ENCODE measurements at places on chromosomes 5 and 9.

- DNase-seq: no peak
Observed at GRCh38 chr5:53820119-53820801, 259.8 kb downstream of the NDUFS4 start.

DNA sequence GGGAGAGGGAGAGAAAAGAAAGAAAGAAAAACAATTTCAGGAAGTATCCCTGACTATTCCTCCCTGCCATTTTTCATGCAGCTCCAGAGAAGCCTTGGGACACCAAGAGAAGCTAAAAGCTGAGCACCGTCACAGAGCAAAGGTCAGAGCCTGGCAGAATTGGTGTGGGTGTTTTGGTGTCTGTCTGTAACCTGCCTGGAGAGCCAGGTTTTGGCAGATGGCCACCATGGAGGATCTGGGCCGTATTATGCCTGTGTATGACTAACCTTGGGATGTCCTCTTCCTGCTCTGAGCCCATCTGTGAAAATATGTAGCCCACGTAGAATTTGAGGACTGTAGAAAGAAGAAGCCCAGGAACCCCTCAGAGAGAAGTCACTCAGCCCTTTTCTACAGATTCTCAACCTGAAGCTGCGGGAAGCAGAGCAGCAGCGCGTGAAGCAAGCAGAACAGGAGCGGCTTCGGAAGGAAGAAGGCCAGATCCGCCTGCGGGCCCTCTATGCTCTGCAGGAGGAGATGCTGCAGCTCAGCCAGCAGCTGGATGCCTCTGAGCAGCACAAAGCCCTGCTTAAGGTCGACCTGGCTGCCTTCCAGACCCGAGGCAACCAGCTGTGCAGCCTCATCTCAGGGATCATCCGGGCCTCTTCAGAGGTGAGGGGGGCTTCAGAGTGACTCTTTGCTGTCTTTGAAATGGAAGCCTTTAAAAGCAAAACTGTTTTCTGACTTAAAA lies 18.8 kb downstream of the GLE1 start:
- DNase-seq: no peak

DNA sequence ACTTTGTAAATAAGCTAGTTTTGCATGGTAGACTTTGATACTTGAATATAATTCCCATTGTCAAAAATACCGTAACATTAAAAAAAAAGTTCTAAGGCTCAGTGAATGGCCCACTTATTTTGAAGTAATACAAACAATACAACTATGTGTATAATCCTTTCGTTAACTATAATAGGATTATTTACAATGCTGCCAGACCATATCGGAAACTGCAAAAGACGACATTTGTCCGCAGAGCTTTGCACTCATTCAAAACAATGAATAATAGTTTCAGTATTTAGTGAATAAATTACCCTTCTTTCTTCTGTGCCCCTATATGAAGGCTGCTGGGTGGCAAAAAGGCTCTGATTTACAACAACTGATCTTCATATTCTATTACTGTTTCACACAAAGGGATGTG lies 121.8 kb downstream of the DROSHA start:
- DNase-seq: no peak

GRCh38 chr5:174644923-174645322 lies 79.5 kb upstream of the MSX2 start:
- no peak for DNase-seq

DNA sequence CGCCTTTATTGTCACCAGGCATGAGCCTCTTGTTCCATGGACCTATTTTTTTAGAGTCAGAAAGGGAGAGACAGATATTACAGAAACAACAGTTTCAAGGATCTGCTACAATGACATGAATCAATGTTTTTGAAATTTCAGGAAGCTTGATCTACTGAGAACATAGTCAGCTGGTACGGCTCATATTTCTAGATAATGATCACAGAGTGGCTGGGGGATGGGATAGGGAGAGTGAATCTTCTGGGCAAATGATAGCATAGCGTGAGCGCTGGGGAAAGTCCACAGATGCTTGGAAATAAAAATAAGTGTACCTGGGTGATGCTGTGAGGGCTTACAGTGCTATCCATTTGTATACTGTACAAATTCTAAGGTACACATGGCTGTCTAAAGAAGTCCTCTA lies 340.4 kb downstream of the EBF1 start:
- no peak for DNase-seq

DNA sequence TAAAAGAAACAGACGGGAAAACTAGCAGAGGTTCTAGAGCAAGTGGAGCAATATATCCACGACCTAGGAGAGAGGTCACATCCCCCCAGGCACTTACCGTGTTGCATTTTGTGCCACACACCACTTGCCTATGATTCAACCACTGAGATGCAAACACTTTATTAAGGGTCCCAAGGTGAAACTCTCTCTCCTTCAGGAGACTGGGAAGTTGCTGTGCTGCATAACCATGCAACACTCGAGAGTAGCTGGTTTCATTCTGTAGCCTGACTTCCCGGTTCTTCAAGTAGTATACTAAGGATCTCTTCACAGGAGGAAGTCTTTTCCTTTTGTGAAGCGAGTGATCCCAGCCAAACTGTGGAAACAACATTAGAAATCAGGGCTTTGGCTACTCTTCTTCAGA lies 1.6 kb downstream of the DCAF12 start:
- no peak for DNase-seq

- no peak for DNase-seq
Observed at GRCh38 chr5:154519359-154519758, 41.3 kb upstream of the HAND1 start.

- DNase-seq: no peak
Observed at GRCh38 chr5:108386345-108387061, 4.6 kb upstream of the FBXL17 start.

GRCh38 chr5:35371951-35372426 lies 141.7 kb upstream of the PRLR start:
- DNase-seq: no peak

- no peak for DNase-seq
Observed at GRCh38 chr5:147968855-147969254, 62.5 kb upstream of the C5orf46 start.

DNA sequence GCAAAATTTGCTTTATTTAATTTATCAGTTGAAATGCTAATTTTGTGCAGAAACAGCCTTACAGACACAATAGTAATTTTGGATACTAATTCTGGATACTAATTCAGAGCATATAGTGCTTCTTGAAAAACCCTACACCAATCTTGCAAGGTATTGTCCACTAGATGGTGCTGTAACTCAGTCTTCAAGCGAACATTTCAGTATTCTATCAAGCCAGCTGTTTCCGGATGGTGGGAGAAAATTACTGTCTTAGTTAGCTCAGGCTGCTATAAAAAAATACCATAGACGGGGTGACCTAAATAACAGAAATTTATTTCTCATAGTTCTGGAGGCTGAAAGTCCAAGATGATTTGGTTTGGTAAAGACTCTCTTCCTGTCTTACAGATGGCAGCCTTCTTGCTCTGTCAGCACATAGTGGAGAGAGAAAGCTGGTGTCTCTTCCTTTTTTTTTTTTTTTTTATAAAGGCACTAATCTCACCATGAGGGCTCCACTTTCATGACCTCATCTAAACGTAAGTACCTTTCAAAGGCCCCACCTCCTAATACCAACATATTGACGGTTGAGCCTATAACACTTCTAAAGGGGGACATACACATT lies 1306.5 kb upstream of the CDH9 start:
- DNase-seq: no peak

DNA sequence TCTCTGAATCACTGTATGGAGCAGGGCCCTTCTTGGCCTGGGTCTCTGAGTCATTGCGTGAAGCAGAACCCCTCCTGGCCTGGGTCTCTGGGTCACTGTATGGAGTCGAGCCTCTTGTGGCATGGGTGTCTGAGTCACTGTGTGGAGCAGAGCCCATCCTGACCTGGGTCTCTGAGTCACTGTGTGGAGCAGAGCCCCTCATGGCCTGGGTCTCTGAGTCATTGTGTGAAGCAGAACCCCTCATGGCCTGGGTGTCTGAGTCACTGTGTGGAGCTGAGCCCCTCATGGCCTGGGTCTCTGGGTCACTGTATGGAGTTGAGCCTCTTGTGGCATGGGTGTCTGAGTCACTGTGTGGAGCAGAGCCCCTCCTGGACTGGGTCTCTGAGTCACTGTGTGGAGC lies 94.0 kb upstream of the RAPGEF1 start:
- no peak for DNase-seq

GRCh38 chr9:137111788-137112563 lies 2.6 kb downstream of the DPP7 start:
- no peak for DNase-seq

- no peak for DNase-seq
Observed at GRCh38 chr5:137040024-137040423, 459.1 kb downstream of the SPOCK1 start.

DNA sequence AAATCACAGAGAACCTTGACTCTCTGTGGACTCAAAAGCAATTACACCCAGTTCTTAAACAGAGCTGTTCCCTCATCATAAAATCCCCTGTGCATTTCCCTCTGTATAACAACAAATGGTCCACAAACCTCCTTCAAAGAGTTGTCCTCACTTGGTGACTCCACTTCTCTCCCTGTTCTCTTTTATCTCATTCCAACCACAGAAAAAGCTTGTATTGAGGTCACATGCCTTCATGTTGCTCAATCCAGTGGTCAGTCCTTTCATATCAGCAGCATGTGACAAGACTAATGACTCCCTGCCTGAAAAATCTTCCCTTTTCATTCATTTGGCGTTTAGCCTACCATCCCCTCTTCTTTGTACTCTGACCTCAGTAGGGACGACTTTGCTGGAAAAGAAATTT lies 158.0 kb downstream of the DEPDC1B start:
- no peak for DNase-seq

DNA sequence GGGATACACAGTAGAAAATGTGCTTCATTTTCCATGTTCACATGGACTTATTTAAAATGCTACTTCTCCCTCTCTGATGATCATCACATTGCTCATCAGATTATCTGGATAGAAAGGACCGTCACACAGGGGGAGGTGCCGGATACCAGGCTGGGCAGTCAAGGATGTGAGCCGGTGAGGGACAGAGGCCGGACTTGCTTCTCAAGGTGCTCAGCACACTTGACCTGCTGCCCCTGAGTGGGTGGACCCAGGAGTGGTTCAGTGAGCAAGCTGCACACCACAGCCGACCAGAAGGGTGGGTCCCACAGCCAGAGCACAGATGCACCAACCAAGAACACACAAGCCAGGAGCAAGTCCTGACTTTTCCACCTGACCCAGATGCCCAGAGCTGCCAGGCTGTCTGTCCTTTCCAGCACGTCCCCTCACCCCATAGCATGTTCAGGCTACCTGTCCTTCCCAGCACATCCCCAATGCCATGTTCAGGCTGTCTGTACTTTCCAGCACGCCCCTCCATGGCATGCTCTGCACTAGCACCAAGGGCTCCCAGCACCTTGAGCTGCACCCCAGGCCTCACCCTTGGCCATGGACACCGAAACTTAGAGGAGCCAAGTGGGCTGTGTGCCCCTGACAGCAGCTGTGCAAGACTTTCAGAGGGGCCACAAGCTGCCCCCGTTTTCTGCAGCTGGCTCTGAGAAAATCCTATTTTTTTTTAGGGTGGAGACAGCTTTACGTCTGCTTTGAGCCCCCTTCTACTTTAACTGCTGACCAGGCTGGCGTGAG lies 77.8 kb downstream of the SECISBP2 start:
- no peak for DNase-seq

- DNase-seq: no peak
Observed at GRCh38 chr5:149237662-149238061, 34.0 kb upstream of the AFAP1L1 start.

DNA sequence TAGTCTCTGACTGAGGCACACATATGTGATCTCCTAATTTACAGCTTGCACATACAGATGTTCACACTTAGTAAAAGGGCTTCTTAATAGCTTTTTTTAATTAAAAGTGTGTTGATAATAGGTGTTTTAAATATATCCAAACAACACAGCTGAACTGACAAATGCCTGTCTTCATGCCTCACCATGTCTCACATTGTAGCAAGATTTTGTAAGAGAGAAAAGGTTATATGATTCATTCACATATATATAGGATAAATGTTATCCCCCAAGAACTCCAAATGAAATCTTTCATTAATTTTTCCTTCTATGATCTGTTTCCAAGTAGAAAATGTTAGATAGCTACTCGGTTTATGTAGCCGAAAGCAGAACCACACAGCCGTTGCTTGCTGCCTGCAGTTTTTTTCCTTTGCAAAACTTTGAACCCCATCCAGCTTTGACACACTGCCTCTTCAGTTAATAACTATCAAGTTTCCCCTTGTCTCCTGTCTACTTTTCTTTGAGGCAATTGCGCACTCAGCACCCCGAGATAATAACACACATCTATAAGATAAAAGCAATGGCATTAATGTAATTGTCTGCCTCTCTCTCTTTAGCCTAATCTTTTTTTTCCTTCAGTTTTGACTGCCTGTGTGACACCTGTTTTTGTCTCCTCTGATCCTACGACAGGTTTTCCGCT lies 299.2 kb downstream of the BNC2 start:
- no peak for DNase-seq

- no peak for DNase-seq
Observed at GRCh38 chr9:35481347-35481975, 8.4 kb upstream of the RUSC2 start.

GRCh38 chr5:95283022-95283615 lies 1.8 kb downstream of the MCTP1 start:
- no peak for DNase-seq

DNA sequence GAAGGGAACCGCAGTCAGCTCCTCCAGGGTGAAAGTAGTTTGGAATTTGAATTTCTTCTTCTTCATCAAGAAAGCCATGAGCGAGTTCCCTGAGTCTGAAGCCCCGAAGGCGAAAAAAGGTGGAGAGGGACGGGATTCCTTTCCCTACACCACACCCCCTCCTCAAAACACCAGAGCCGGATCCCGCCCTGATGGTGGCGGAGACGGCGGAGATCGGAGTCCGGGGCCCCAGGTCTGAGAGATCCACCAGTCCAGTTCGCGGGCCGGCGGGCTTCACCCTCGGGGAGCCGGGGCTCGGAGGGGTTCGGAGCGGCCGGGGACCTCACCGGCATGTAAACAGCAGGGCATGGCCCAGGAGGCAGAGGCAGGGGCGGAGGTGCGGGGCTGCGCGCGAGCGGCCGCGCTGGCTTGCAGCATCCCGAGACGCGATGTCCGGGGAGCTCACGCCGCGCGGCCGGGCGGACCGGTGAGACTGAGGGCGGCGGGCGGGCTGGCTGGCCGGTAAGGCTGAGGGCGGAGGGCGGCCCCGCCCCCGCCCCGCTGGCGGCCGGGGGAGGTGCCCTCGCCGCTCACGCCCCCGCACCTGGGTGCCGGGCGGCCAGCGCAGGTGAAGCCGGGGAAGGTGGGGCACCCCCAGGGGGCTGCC lies 606 bp downstream of the EEIG1 start:
- DNase-seq: no peak

- DNase-seq: no peak
Observed at GRCh38 chr9:98597236-98597771, 111.4 kb downstream of the GABBR2 start.

- DNase-seq: no peak
Observed at GRCh38 chr5:119353686-119354366, 2.0 kb upstream of the TNFAIP8 start.

- no peak for DNase-seq
Observed at GRCh38 chr9:83270116-83270515, 207.2 kb upstream of the RASEF start.
